ENCODE measurements at places on chromosomes 16 and 17.

DNA sequence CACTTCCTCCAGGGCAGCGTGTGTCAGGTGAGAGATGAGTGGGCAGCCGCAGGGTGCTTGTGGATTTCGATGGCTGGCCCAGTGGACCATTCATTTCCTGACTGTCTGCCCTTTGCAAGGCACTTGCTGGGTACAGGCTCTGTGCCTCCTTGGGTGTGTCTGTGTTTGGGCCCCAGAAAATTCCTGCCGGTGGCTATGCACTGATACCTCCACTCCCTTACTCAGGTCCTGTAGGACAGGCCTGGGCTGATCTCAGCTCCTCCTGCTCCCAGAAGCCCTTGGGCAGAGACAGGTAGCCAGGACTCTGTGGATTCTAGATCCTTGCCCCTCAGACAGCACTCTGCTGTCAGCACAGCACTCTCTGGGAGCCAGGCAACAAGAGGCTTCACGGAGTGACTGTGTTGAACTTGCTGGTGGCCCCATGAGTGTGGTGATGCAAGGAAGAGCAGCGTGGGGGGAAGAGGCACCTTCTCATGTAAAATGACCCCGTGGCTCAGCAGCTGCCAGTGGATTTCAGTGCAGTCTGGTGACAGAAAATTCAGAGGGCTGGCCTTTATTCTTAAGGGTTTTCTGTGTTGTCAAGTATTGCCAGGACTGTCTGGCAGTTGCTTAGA, 29.0 kb downstream of the PGS1 start:
- DNase-seq = no peak

DNA sequence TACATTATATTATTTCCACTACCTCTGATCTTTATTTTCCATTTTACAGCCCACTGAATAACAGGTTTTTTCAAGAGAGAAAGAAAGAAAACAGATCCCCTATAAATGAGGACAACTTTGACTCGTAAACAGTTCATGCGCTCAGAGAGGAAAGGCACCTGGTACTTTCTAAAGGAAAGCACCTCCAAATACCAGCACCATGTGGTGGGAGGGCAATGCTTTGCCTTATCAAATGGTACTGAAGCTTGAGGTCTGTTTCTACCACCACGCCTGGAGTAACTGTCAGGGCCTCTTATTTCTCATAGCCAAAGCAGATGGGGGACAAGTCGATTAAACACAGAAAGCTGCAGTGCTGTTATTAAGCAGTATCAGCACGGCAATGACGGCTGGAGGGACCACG, 510.3 kb upstream of the ZFHX3 start:
- DNase-seq = no peak

- no peak for DNase-seq
Measured at GRCh38 chr16:60304720-60305119, 1570.6 kb upstream of the GOT2 start.

GRCh38 chr16:28025631-28026030, 37.9 kb downstream of the GSG1L start:
- DNase-seq = no peak

GRCh38 chr16:24166661-24167528, 89.2 kb upstream of the CACNG3 start:
- DNase-seq = no peak

- no peak for DNase-seq
Measured at GRCh38 chr17:57708410-57708809, 36.7 kb downstream of the CCDC182 start.

DNA sequence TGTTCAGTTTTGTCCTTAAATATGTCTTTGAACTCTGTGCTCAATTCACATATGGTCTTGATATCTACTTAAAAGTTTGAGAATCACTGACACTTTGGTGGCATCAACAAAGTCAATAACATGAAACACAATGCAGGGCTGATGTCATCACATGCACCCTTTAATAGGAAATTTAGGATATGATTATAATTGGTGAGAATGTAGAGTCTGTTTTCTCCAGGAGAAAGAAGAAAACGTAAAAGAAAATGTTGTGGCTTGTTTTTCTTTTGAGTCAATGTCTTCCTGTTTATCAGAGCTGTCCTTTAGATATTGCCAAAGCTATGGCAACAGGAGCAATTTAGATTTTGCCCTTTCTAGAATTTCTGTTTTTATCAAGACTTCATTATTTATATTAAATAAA, 396.9 kb downstream of the CDH13 start:
- no peak for DNase-seq

- no peak for DNase-seq
Measured at GRCh38 chr16:56631832-56632155, 665 bp upstream of the MT1M start.

- DNase-seq = peak; percentile 69
Measured at GRCh38 chr17:64505340-64506200, 519 bp downstream of the DDX5 start.

DNA sequence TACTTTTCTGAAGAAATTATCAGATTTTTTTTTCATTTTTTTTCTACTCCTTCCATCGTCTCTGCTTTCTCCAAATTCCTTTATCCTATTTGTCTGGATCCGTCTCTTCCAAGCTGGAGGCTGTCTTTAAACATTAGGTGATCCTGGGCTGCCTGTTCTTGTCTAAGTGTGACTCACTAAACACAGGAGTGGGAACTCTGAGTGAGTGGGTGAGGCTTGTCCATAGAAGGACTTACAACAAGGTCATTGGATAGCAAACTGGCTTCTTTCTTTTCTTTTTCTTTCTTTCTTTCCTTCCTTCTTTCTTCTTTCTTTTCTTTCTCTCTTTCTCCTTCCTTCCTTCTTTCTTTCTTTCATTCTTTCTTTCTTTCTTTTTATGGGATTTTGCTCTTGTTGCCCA, 18.2 kb downstream of the ALOX15 start:
- DNase-seq = no peak

- peak; percentile 7 for DNase-seq
Measured at GRCh38 chr17:73595479-73595878, 48.8 kb downstream of the SDK2 start.

DNA sequence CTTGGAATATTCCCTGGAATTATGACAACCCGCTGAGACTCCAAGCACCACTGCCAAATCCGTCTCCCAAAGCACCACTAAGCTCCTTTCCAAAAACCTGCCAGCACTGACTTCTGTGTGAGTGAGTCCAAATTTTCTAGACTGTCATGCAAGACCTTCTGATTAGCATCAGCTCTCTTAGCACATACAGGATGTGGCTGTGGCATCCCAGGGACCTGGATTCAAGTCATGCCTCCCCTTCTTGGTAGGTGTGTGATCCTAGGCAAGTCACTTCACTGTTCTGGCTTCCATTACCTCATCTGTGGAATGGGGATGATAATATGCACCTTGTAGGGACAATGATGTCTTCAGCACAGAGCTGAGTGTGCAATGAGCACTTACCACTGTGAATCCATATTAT, 38.3 kb upstream of the USP7 start:
- DNase-seq = no peak

DNA sequence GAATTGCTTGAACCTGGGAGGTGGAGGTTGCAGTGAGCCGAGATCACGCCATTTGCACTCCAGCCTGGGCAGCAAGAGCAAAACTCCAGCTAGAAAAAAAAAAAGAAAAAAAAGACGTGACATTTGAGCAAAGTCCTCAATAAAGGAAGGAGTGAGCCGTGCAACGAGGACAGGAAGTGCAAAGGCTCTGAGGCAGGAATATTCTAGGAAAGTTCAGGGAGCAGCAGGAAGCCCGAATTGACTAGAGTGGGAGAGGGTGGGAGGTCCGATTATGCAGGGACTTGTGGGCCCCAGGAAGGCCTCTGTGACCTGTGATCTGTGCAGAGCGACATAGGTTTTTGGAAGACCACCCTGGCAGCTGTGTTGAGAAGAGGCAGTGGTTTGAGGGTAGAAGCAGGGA, 8.6 kb upstream of the LASP1NB start:
- no peak for DNase-seq

GRCh38 chr16:86405319-86405718, 105.0 kb upstream of the FOXF1 start:
- no peak for DNase-seq

DNA sequence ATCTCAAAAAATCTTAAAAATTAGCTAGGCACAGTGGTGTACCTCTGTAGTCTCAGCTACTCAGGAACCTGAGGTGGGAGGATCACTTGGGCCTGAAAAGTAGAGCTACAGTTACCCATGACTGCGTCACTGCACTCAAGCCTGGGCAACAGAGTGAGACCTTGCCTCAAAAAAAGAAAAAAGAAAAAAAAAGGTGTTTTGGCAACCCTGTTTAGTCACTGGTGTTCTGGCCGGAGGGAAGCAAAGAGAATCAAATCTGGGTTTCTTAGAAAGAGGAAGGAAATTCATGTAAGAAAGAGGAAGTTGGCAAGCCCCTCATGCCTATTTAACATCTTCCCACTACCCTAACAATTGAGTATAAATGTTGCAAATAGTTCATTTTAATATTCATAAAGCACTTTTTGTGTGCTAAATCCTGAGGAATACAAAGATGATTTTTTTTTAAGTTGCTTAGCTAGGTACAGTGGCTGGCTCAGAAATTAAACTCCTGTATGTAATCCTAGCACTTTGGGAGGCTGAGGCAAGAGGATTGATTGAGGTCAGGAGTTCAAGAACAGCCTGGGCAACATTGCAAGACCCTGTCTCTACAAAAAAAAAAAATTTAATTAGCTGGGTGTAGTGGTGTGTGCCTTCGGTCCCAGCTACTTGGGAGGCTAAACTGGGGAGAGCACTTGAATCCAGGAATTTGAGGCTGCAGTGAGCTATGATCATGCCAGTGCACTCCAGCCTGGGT, 6.5 kb upstream of the USP32 start:
- DNase-seq = no peak

DNA sequence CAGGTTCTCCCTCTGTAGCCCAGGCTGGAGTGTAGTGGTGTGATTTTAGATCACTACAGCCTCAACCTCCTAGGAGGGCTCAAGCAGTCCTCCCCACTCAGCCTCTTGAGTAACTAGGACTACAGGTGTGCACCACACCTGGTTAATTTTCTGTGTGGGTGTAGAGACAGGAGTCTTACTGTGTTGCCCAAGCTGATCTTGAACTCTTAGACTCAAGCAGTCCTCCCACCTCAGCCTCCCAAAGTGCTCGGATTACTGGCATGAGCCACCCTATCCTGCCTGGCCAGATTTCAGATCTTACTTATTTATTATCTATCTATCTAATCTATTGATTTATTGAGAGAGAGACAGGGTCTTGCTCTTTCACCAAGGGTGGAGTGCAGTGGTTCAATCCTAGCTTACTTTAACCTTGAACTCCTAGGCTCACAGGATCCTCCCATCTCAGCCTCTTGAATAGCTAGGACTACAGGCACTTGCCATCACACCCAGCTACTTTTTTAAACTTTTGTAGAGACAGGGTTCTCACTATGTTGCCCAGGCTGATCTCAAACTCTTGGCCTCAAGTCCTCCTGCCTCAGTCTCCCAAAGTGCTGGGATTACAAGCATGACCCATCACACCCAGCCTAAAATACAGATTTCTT, 61.8 kb downstream of the TUBD1 start:
- DNase-seq = no peak

GRCh38 chr17:10087355-10087754, 111.1 kb downstream of the GAS7 start:
- no peak for DNase-seq

DNA sequence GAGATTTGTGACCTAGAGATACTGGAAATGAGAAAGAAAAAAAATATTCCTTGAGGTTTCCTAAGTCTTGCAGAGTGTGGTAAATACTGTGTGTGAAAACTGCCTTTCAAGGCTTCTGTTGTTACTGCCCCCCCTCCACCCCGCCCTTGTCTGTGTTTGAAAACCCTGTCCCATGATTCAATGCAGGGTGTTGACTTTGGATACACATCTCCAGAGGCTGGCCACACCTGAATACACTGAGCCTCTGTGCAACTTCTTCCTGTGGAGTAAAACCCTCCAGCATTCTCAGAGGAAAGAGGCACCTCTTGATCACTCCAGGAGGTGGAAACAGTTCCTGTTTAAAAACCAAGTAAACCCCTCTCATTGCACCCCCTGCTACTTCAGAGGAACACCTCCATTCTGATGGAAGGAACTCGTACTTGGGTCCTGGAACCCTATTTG, 123.0 kb upstream of the CACNG5 start:
- no peak for DNase-seq

GRCh38 chr16:932831-933330, 37.9 kb downstream of the LMF1 start:
- no peak for DNase-seq

GRCh38 chr17:20999044-20999573, 43.7 kb downstream of the USP22 start:
- no peak for DNase-seq

GRCh38 chr17:3557768-3558583, at the start of gene TRPV3:
TRPV3 (minus strand) TSS chr17:3557812; CDS start chr17:3554850, 2,962 bp downstream.
- no peak for DNase-seq

DNA sequence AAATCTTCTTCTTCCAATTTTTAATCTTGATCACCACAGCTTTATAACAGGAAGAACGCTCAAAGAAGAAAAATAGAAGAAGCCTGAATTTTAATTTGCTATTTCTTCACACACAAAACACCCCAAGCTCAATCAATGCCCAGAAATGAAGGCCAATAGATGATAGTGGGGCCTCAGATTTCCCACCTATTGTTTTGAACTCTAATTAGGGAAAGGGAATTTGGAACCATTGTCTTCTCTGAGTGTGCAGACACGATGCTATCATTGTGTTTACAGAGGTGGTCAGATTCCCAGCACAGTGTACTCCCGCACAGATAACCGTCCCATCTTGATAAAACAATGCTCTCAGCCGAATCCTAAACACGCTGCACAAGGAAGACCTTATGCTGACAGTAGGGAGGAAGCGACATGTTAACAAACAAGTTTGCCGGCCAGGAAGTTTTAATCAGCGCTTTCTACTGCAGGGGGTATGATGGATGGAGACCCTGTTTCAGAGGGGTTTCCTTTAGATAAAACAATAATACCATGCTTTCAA, 684.7 kb downstream of the MAF start:
- no peak for DNase-seq

DNA sequence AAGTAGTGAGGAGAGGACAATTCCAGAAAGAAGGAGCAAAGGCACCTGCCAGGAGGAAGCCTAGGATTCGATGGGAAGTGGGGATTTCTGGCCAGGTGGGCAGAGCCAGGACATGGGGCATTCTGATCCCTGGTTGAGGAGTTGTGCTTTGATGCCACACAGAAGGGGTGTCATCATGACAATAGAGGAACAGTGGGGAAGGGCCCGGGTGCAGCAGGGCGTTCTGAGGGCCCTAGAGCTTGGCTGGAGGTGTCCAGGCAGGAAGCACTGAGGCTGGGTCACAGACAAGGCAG, 4.3 kb downstream of the EVPLL start:
- DNase-seq = no peak

- no peak for DNase-seq
Measured at GRCh38 chr17:77119668-77120301, 21.0 kb upstream of the SEC14L1 start.

GRCh38 chr16:3234543-3234856, 458 bp downstream of the ZNF200 start:
- no peak for DNase-seq

- no peak for DNase-seq
Measured at GRCh38 chr17:12421646-12422306, 243.9 kb upstream of the MYOCD start.

- DNase-seq = no peak
Measured at GRCh38 chr17:64176556-64176955, 46.6 kb upstream of the ERN1 start.

GRCh38 chr17:45812102-45812501, 28.0 kb downstream of the CRHR1 start:
- DNase-seq = no peak
